Fibroblast of skin of left biceps (primary cell): ENCODE measurements at places on chromosomes 11 and 22.

DNA sequence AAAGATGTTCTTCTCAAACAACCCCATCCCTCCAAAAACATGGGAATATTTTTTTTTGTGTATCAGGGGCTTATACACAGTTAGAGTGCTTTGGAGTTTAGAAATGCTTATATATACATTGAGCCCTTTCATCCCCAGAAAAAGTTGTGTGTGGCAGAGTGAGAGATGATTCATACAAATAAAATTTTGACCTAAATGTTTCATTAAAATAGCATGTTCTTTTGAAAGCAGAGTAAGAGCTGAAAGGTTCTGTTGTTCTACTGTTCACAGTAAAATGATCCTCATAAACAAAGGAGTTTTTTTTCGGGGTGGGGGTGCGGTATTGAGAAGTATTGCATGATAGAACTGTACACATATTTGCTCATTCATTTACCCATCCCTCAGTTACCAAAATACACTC, 512.4 kb downstream of the DLG2 start:
- DNase-seq: peak; percentile 21

GRCh38 chr11:11075515-11076171, 217.8 kb upstream of the ZBED5 start:
- no peak for DNase-seq

GRCh38 chr11:57604296-57605027, 7.0 kb downstream of the SERPING1 start:
- DNase-seq: no peak

DNA sequence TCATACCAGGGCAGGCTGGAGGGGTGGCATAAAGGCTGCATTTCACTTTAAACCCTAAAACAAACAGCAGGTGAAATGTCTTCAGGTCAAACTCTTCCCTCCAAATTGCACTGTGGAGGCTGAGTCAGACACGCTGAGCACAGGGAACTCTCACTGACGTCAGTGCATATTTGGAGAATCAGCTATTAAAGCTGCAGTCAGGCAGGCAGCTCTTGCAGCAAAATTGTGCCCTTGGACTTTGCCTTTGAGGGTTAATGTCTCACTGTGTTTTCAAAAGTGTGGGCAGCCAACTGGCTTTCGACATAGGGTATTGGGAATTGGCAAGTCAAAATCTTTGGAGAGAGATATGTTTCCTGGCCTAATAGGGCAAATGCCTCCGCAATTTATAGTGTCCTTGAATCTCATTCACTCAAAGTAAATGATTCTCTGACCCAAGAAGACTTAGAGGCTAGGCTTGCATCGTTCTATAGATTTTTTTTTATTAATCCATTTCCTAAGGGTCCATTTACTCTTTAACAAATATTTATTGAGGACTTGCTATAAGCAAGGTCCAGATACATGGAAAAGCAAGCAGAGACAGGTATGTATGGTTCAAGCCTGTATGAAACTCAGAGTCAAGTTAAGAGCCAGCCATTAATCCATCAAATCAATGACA, 27.7 kb upstream of the SMCO4 start:
- DNase-seq: no peak

- no peak for DNase-seq
These were observed 374.4 kb downstream of the NTM start for GRCh38 chr11:131744847-131745246.

DNA sequence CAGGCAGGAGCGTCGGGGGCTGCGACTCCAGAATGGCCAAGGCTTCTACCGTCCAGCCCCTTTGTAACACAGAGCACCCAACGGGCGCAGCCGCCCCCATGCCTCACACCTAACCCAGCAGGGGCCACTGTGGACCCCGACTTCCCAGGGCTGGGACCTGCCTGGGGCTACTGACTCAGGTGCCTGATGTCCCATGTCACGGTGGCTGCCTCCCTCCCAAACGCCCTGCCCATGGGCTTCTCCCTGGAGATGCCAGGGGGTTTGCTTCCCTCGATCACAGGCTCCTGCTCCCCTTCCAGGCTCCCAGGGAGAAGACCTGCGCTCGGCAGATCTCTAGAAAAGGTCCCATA, 84.0 kb downstream of the MYEOV start:
- DNase-seq: no peak
